PC-3 (cell line): ENCODE measurements at places on chromosomes 7 and 10.

- peak; percentile 81 for DNase-seq
These were observed 66.6 kb downstream of the CUBN start for GRCh38 chr10:17062955-17063484.

GRCh38 chr10:107616463-107617410 is 452.2 kb upstream of the SORCS1 start:
- DNase-seq: no peak

GRCh38 chr10:90224791-90225566 is 523.6 kb downstream of the KIF20B start:
- no peak for DNase-seq

GRCh38 chr7:44972562-44972961 is 6.3 kb downstream of the MYO1G start:
- DNase-seq: no peak

DNA sequence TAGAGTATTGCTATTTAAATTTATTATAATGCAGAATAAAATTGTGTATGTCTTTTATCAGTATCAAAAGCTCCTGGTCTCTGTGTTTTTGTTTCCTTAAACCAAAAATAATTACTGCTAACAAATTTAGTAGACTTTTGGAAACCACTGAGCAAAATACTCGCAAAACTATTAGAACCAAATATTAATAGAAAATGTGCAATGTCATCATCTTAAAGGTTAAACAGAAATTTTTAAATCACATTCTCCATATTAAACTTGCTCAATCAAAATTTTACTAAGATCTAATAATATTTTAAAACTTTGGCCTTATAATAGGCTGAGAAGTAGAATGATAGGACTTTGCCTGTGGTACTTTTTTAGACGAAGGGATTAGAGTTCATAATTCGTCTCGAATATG is 48.4 kb downstream of the AASS start:
- no peak for DNase-seq

DNA sequence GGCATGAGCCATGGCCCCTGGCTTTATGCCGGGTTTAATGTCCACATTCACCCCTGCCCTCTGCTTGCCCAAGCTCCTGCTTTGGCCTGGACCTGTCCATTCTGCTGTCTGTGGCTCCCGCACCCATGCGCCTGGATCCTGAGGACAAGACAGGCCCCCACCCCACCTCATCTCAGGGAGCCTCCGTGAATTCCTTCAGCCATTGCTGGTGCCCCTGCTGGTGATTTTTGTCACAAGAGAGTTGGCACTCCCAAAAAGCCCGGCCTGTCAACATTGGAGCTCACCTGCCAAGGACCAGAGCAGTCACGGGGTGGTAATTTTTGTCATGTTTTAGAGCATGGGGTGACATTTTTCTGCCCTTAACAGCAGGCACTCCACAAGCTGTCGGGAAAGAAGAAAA is 127.5 kb upstream of the PLXNA4 start:
- DNase-seq: no peak

- no peak for DNase-seq
These were observed 428.5 kb downstream of the GALNT17 start for GRCh38 chr7:71560354-71560995.

DNA sequence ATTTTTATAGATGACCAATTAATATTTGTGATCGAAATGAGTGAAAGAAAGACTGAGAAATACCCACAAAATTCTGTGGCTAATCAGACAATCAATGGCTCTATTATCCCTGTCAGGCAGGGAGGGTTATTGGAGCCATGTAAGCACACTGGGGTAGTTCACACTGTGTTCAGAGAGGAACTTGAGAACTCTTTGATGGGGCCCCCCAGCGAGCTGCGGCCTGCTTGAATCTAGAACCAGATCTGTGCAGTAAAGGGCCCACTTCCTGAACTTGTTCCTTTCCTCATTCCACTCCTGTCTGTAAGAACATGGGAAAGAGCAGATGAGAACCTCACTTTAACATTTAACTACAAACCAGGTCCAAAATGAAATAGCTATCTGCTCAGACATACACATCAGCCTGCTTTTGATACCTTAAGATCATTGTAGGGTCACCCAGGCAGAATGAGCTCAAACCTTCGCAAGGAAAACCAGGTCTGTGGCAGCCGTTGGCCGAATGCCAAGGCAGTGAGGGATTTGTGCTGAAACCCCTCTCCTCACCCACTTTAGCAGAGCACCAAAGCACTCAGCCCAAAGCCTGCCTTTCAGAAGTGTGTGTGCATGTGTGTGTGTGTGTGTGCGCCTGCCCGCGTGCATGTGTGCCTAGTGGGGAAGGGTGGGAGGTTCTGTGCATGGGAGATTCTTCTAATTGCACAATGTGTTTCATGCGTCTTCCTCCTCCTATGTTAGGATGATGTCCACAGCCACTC is 365.6 kb upstream of the MGMT start:
- no peak for DNase-seq

- no peak for DNase-seq
These were observed 237.3 kb downstream of the SEMA3A start for GRCh38 chr7:83957333-83957732.
